NAMALWA (cell line): ENCODE measurements at places on chromosomes 1 and 21.

GRCh38 chr1:115765091-115765490 is 3.4 kb downstream of the CASQ2 start:
- no peak for DNase-seq

DNA sequence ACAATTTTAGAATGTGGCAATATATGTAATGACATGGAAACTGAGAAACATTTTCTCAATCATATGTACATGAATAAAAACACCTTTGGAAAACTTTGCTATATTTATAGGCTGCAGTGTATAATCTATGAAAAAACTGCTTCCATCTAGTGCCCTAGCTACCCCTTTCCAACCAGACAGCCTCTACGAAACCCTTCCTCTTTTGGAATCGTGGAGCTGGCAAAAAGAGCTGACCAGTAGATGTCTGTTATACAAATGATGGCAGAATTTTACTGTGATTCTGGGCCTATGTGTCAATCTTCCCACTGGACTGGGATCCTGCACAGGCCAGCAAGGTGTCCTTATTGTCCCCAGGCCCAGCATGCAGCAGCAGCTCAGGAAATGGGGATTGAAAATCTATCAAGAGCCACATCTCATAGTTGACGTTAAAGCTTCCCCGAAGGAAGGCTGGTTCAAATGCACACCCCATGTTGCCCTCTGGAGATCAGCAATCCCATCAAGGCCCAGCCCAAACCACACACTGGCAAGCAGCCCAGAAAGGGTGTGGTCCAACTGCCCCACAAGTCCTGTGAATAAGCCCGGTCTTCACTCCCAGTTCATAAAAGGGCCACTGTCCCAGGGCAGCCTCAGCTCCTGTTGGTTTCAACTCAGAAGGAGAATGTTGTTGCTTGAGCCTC is 8.8 kb upstream of the FAM20B start:
- no peak for DNase-seq

DNA sequence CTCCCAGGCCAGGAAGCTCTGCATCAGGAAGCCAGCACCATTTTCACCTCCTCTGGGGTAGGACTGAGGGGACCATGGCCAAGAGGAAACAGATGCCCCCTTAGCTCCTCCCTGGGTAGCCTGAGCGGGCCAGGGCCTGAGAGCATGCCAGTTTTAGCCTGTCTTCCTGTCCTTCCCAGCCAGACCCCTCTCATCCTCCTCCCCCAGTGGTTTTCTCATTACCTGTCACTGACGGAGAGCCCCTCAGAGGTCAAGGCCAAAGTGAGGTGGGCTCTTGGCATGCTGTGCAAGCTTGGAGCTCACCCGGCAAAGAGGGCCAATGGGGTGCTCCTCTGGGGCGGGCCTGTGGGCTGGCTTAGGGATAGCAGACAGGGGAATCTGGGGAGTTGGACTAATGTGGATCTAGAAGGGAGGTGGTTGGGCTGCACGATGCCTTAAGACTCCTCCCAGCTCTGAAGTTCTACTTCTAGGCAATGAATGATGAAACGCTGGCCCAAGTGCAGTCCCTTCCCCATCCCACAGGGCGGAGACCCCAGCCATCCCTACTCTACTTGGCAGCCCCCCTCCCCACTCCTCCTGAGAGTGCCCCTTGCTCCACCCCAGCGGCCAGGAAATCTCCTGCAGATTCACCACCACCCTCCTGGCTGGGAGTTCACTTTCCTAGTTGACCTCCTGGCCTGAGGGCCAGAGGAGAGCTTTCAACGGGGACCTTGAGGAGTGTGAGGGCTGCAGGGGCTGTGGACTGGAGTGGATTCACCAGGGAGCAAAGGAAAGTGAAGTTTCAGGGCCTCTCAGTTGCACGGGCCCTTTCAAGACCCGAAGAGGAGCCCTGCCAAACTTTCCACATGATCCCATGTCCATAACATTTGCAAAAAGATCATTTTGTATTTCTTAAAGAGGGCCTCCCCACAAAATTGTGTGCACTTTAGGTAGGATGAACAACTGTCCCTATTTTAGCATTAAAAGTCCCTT is 9.4 kb upstream of the LMNA start:
- no peak for DNase-seq

DNA sequence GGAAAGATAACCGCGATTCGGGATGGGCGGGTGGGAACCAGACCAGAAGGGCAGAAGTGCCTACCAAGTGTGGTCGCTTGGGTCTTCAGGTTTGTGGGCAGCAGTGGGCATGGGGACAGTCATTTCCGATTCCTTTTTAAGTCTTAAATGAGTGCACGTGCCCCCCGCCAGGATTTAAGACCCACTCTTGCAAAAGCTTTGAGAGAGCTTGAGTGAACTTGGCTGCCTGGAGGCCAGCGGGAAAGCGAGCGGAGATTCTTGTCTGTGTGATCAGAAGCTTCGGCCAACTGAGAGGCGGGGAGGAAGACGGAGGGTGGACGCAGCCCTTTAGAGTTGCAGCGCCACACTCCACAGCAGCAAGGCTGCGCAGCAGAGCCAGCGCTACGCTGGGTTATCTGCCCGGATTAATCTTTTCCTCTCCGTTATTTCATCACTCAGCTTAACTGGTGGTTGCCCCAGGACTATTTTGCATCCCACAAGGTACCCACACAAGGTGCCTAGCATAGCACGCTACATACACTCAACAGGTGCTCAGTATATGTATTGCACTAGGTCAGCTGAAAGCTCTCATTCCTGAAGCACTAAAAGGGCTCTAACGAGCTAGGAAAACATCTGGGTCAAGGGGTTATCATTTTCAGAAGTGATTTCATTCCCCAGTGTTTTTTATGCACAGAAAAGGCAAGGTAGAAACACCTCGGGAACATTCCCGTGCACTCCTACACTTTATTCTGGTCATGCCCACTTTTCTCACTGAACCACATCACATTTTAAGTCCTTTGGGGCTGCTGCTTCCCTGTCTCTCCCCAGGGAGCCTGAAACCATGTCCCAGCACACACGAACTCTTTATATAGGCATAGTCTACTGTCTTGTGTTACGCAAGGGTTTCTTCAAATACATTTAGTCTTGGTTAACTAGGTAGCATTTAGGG is 1.5 kb upstream of the BATF3 start:
- DNase-seq: peak; percentile 30

DNA sequence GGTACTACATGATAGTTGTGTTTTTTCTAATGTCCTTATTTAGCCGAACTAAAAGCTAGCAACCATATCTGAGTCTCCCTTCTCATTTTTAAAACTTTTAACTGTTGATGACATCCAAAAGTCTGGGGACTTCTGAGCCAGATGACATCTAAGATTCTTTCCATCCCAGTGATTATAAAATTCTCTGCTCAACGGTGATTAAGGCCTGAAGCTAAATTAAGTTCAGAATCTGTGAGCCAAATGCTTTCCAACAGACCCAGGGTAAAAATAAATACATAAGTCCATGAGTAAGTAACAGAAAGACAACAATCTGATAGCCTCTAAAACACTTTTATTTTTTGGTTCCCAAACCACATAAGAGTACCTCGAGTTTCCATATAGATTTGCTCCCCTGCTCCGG is 13.1 kb upstream of the PTP4A2 start:
- no peak for DNase-seq

DNA sequence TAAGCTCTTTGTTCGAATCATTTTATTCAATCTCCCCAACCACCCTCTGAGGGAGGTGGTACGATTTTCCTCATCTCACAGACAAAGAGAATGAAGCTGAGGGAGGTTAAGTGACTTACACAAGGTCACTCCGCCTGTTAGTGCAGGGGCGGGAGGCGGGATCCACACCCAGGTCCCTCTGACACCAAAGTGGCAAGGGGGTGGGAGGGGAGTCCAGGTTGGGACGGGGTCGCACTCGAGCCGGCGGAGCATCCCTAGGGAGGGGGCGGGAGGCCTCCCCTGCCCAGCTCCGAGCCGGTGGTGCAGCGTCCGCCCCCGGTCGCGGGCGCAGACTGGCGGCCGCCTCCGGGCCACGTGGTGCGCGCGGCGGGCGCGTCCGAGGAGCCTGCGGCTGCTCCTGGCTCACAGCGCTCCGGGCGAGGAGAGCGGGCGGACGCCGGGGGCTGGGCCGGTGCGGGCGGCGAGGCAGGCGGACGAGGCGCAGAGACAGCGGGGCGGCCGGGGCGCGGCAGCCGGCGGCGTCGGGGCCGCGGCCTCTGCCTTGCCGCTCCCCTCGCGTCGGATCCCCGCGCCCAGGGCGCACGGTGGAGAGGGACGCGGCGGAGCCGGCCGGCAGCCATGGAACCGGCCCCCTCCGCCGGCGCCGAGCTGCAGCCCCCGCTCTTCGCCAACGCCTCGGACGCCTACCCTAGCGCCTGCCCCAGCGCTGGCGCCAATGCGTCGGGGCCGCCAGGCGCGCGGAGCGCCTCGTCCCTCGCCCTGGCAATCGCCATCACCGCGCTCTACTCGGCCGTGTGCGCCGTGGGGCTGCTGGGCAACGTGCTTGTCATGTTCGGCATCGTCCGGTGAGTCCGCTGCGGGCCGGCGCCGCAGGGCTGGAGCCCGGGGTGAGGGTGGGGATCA is at the start of gene OPRD1:
Gene OPRD1, plus strand, starts transcription at position 405 of the 903 bp plus-strand sequence. Its CDS starts 214 bp downstream, at position 619.
- no peak for DNase-seq
